Activated CD8-positive, alpha-beta memory T cell treated with anti-CD3 and anti-CD28 coated beads for 1 hour (primary cell): ENCODE measurements at places on chromosomes 2 and 18.

DNA sequence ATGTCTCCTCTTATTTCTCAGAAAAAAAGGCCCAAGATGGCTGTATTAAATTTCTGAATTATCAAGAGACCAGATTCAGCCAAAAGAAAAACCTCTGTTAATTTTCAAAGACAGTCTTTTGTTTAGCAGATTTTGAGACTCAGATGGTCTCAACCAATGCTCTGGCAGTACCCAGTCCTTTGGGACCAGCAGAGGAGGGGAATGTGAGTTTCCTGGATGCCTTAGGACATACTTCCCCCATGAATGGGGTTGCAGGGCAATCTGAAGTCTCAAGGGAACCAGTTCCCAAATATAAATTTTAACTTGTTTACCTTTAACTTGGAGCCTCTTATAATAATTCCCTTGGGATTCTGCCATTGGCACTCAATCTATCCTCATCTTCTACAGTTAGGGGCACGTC is 107.8 kb upstream of the ZNF521 start:
- DNase-seq, result no peak

DNA sequence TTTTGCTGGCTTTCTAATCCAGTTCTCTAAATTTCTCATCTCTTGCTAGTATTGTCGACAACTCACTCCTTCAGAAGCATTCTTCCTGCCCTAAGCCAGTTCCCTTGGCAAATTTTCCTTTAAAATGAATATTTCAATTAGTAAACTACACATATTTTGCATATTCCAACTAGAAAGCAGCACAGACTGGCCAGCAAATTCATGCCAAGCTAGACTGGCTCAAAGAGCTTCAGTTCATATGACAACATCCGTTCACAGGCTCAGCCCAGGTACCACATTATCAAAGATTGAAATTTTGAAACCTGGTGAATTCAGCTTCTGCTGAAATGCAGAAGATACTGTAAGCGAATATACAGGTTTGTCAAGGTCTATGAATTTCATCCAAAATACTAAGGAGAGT is 64.5 kb downstream of the AFF3 start:
- no peak for DNase-seq

DNA sequence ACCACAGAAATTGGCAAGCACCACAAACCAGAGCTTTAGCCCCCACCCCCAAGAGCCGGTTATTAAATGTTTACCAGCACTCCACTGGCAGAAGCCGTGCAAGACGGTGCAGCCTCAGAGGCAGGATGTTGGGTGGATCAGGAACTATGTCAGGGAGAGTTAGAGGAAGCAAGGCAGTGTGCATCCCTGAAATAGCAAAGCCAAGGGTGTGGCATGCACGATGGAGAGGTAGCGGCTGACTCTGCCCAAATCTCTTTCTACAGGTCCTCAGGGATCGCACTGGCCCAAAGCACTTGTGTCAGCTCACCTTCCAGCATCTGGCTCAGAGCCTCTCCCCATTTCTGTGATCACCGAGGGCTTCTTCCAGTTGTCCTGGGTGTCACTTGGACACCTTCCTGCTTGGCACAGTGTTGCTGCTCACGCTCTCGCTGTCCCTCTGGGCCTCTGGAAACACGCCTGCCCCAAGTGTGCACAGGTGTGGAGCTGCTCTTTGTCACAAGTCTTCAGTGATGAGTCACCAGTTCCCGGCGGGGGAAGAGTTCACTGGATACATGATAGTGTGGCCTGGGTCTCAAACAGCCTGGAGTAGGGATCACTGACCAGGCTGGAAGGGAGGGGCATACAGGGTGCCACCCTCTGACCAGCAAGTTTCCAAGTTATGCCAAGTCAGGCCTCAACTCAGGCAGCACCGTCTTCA is 17.3 kb upstream of the B3GNT7 start:
- DNase-seq, result no peak

GRCh38 chr18:47215554-47216138 is 35.8 kb downstream of the SKOR2 start:
- no peak for DNase-seq

- DNase-seq, result no peak
These were observed 743 bp downstream of the XPO1 start for GRCh38 chr2:61537277-61537949.

GRCh38 chr2:100483895-100484294 is 13.6 kb downstream of the NMS start:
- DNase-seq, result no peak
